ENCODE measurements at places on chromosomes 2 and 18.

GRCh38 chr2:100013892-100014677 lies 128.3 kb downstream of the AFF3 start:
- no peak for DNase-seq

DNA sequence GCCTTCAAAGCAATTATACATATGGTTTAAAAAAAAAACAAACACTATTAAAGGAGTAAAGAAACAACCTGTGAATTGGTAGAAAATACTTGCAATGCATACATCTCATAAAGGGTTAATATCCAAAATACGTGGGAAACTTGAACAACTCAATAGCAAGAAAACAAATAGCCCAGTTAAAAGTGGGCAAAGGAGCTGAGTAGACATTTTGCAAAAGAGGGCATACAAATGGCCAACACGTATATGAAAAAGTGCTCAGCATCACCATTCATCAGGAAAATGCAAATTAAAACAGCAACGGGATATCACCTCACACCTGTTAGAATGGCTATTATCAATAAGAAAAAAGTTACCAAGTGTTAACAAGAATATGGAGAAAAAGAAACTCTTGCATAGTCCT lies 298.3 kb upstream of the RBMS1 start:
- no peak for DNase-seq

GRCh38 chr18:48832938-48833700 lies 117.6 kb downstream of the SMAD7 start:
- DNase-seq: no peak

- DNase-seq: no peak
Measured at GRCh38 chr2:168780669-168781071, 21.8 kb upstream of the NOSTRIN start.

DNA sequence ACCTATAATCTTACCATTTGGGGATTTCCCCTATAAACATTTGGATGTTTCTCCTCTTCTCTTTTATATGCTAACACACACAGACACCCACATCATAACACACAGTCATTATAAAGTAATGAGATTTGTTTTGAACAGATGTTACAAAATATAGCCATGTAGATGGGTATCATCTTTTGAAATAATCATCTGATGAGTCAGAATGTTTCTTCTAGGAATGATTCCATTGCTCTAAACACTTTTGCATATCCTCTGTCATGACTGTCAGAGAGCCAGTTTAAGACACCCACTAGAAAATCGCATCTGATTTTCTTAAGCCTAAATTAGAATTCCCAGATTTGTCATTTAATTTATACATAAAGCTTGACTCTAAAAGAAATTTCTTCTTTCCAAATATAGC lies 442.6 kb downstream of the CMPK2 start:
- no peak for DNase-seq

DNA sequence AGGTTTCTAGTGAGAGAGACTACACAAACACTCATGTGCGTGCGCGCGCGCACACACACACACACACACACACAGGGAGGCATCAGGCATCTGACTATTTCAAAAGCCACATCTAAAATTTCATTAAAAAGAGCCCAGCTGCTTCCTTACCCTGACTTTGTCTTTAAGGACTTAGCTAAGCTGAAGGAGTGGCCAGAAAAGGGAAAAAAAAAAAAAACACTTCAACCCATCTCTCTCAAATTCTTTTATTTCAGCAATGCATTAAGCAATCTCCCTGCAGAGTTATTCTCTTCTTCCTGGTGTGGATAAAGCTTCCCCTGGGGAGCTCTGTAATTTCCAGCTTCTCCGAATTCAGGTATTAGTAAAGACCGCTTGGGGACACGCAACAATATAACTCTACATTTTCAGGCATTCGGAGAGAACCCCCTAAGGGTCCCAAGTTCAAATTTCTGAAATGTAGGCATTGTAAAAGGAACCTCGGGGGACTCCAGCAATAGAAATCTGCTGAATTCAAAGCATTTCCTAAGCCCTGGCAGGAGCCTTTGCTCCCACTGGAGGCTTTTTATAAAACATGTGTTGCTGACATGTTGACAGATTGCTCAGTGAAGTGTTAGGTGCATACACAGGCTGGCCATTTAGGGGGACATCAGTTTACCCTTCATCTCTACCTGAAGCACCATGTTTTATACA lies 67.0 kb downstream of the ZNF521 start:
- no peak for DNase-seq

- no peak for DNase-seq
Measured at GRCh38 chr18:48889981-48890762, 60.6 kb downstream of the SMAD7 start.

- no peak for DNase-seq
Measured at GRCh38 chr18:41948544-41949110, 6.4 kb upstream of the PIK3C3 start.

Measured in stimulated activated CD4-positive, alpha-beta T cell treated with anti-CD3 and anti-CD28 coated beads, Interleukin-4, amount 100 ng/mL, for 1 hour (primary cell).